ENCODE measurements at places on chromosomes 5 and 9.

DNA sequence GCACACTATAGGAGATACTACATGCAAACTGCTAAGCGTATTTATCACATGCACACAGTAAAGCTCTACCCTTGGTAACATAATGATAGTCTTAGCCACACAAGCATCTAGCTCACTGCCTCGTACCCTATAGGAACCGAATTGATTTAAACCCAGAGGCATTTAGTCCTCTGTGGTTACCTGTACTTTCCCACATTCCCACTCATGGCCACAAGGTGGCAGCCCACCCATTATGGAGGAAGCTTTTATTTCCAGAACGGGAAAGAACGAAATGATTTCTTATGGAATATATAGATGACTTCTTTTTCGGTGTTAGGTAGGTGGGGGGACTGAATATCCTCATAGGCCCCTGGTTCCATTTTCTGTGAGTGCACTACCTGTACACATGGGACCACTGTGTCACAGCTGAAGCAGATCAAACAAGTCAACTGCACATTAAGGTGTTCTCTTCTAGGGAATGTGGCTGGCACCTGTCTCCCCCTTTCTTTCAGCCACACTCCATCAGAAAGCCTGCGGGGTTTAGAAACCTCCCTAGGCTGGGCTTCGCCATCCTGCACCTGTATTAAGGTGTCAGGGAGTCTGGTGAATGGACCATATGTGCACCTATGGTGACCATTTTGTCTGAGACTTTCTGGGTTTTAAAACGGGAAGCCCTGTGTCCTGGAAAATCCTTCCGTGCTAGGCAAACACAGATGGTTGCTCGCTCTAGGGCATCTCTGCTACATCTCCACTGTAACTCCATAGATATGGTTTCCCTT lies 313.2 kb downstream of the SLIT3 start:
- DNase-seq: no peak

DNA sequence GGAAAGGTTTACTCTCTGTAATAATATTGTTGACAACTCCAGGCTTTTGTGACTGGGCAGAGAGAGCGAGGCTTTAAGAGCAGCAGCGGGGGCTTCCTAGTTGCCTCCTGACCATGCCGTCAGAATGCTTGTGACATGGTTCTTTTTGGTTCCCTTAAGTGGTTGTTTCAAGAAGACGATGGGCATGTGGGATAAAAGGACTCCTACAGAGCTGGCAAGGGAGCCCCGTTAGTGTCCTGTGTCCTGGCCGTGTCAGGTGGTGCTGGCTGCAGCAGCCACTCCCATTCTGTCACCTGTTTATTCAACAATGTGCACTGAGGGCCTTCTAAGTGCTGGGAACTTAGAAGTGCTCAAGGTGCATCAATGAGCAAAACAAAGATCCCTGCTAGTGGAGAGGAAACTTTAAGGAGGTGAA lies 19.7 kb downstream of the LCP2 start:
- DNase-seq: no peak

- DNase-seq: no peak
These were observed 3.0 kb upstream of the ANKRD31 start for GRCh38 chr5:75239681-75240080.

DNA sequence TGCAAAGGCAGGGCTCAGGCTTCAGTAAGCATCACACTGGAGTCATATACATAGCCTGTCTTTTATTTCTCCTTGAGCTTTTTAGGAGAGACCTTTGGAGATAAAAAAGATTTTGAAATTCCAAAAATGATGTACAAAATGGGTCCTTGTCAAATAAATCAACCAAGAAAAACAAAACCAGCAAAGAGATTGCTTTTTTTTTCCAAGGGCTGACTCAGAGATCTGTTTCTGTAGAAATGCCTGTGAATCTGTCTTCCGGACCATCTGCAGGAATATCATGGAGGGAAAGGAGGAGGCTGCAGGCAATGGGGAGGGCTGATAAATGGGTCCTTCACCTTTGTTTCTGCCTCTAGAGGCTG lies 77.4 kb downstream of the SLIT3 start:
- no peak for DNase-seq

DNA sequence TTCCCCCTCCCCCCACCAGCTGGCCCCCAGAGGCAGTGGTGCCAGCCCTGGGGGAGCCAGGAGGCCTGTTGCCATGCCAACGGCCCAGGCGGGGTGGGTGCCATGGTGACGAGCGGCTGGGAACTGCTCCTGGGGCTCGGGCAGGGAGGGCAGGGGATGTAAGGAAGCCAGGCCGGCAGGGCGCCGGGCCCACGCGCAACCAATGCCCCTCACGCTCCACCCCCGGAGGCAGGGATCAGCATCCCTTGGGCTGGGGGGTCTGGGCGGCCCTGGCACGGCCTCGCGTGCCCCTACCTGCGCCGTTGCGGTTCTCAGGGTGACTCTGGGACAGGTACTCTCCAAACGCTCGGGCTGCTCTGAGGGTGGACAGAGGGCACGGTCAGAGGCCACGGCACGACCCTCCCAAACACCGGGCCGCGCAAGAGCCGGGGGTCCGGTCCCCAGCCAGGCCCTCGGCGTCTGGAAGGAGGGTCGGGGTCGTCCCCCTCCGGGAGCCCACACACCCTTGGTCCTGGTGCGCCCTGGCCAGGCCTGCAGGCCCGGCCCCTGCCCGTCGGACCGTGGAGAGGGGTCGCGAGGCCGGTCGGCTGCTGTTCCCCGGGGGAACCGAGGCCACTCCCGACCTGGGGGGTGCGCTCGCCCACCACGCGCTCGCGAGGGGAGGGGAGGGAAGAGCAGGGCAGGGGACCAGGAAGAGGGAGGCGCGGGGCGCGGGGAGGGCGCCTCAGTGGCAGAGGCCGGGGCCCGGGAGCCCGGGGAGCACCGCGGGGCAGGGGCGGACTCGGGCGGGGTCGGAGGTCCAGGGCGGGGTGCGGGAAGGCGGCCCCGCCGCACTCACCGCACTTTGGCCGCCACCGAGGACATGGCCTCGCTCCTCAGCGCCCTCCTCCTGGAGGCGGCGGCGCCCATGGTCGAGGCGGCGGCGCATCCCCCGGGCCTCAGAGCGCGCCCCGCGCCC lies 661 bp downstream of the NSMF start:
- DNase-seq: no peak

GRCh38 chr5:117888688-117889087 lies 1099.7 kb downstream of the DTWD2 start:
- DNase-seq: no peak
